ENCODE measurements at places on chromosomes 4 and X. TPM values are rescaled to one million over a fixed set of nuclear protein-coding genes. Genes with fewer than 3 reads are reported as not detected.

Gene EFHC2
- total RNA-seq, result 0.78 TPM

Gene PRR32
- total RNA-seq, result not detected

DNA sequence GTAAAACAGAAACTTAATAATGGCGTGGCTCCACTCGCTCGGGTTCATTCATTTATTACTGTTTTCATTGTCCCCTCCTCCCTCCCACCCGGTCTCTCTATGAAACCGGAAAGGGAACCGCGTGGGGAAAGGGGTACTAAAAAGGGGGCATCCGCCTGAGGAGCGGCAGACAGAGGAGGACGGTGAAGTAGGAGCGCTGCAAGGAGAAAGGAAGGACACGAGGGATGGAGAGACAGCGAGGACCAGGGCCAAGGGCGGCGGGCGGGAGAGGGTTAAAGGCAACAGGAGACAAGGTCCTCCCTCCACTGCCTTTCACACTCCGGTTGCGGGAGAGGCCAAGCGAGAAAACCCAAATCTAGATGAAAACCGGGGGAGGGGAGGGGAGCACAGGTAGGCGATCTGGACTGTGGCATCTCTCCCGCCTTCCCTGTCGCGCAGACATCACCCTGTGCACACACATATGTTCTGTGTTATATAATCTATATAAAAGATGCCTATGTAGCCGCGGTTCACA is 829 bp downstream of the ELOVL6 start:
- DNase-seq, result peak; percentile 76

- no peak for DNase-seq
These were observed 38.7 kb upstream of the SLC16A2 start for GRCh38 chrX:74382613-74383012.

DNA sequence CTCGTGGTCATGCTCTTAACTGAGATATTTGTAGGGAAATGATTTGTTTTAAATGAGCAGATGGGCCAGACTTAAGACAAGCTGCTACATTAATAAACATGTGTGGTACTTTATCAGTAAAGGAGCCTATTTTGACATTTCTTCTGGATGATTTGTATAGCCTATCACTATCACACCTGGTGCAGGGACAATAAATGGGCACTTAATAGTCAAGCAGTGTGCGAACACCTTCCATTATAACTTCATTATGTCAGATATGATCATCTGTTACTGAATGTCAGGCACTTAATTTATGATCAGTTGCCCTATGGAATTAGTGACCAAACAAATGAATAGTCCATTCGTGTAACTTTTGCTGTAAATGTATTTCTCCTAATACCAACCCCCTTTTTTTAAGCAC is 628.8 kb downstream of the ADGRL3 start:
- no peak for DNase-seq

GRCh38 chr4:26858947-26859401 is 1.7 kb upstream of the STIM2 start:
- DNase-seq, result no peak

Measured in mucosa of descending colon (tissue), 3 donors.